Vagina (tissue), 2 donors: ENCODE measurements at places on chromosomes 12 and 14. TPM values are rescaled to one million over a fixed set of nuclear protein-coding genes. Genes with fewer than 3 reads are reported as not detected.
A peak's percentile ranks its signal among the peaks of the same experiment; 100 is the strongest.

- no peak for DNase-seq
Observed at GRCh38 chr14:90303473-90303872, 28.3 kb downstream of the NRDE2 start.

DNA sequence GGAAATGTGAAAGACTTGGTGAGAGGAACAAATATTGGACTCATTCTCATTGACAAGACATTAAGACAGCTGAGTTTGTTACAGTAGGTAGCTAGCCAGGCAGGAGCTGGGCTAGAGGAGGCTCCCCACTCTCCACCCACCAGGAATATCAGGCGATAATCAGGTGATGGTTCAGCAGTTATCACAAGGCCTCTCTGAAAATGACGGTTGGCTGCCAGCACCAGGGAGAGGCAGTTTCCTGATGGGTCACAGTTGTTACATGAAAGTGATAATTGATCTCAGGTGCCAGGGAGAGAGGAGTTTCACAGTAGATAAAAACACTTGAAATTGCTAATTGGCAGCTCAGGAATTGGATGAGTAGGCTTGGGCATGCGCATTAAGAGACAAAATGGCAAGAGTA lies 116.5 kb downstream of the TMTC2 start:
- no peak for DNase-seq

DNA sequence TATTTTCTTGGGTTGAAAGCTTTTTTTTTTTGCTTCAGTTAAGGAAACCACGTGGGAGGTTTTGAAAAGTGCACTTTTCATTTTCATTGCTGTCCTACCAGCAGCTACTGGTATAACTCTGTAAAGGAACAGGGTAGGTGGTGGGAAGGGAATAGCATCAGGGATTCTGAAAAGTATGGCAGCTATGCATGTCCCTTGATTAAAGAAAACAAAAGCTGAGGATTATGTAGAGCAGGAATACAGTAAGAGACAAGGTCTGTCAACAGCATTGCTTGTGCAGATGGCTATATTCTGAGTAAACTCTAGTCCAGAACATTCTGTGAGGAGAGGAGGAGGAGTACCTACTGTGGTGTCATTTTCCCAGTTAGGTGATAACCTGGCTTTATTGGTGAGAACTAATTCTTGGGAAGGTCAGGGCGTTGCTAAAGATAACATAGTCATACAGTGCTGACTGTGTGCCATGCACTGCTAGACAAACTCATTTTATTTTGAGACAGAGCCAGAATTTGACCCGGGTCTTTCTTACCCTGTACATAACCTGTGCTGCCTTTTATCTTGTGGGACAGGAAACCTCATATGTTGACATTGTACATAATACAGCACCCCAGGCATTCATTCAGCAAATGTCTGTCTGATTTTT lies 80.3 kb upstream of the TRAF3 start:
- no peak for DNase-seq

GRCh38 chr12:1277905-1278304 lies 286.9 kb downstream of the ERC1 start:
- no peak for DNase-seq

DNA sequence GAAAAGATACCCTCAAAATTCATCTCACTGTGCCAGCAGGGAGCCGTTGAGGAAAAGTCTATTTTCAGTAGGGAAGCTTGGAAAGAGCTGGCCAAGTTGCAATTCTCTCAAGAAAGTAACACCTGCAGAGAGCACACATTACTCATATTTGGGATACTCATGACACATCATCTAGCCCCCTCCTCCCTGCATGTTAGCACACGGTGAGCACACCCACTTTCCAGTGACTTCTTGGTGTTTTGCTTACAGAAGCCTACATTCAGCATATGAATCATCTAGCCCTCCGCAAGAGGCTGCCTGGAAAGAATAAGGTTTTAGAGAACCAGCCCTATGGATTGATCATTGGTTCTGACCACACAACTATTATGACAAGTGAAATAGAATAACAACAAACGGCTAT lies 124.5 kb downstream of the PTPRO start:
- DNase-seq: no peak

DNA sequence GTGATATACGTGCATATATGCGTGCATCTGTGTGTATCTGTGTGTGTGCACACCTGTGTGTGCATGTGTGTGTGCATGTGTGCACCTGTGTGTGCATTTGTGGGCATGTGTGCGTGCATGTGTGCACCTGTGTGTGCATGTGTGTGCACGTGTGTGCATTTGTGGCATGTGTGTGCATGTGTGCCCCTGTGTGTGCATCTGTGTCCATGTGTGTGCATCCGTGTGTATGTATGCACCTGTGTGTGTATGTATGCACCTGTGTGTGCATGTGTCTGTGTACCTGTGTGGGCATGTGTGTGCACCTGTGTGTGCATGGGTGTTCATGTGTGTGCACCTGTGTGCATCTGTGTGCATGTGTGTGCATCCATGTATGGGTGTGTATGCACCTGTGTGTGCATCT lies 167.8 kb upstream of the SFSWAP start:
- DNase-seq: no peak

DNA sequence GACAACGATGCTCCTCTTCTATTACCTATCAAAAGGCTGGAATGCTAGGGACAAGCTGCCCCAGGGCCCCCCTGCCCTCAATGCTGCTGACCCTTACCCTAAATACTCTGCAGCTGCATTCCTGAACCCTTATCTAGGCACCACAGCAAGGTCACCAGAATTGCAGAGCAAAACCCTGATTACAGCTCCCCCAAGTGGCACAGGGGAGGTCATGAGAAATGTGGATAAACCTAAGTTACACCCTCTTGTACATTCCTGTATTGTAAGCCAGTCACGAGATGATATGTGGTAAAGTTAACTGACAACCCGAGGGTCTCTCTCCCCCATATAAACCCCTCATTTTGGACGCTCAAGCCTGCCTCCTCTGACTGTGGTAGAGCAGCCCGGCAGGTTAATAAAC lies 411.8 kb upstream of the STXBP6 start:
- no peak for DNase-seq

- no peak for DNase-seq
Observed at GRCh38 chr12:108147279-108147678, 18.2 kb downstream of the WSCD2 start.

GRCh38 chr14:103801459-103801858 lies 45.9 kb downstream of the PPP1R13B start:
- no peak for DNase-seq

DNA sequence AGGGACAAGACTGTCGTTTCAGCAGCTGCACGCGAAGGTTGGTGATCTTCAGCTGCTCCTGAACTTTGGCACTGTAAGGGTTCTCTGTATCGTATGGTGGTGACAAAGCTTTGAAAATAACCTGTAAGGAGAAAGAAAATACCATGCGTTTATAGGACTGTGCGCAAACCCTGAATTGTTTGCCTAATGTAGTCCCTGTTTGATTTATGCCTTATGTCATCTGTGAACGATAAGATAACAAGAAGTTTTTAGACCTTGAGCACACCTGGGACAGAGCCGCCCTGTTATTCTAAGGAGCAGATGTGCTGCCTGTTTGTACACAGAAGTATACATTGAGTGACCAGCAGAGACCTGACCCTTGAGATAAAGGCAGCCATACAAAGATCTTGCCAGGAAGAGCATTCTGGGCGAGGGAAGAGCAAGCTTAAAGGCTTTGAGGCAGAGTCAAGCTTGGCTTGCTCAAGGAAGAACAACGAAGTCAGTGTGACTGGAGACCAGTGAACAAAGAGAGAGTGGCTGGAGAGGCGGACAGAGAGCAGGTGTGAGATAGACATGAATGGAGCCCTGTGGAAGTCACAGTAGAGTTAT lies 52.4 kb downstream of the NTN4 start:
- DNase-seq: no peak

GRCh38 chr12:47281667-47282171 lies 202.0 kb upstream of the AMIGO2 start:
- DNase-seq: no peak

GRCh38 chr14:51442513-51443175 lies 202.6 kb downstream of the TMX1 start:
- no peak for DNase-seq

DNA sequence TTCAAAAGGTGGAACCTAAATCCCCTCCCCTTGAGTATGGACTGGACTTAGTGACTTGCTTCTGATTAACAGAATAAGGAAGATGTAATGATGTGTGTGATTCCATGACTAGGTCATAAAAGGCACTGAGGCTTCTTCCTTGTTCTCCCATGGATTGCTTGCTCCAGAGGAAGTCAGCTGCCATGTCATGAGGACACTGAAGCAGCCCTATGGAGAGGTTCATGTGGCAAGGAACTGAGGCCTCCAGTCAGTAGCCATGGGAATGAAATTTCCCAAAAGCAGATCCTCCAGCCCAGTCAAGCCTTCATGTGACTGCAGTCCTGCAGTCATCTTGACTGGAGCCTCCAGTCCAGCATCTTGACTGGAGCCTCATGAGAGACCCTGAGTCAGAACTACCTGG lies 10.7 kb downstream of the TMBIM4 start:
- DNase-seq: no peak

DNA sequence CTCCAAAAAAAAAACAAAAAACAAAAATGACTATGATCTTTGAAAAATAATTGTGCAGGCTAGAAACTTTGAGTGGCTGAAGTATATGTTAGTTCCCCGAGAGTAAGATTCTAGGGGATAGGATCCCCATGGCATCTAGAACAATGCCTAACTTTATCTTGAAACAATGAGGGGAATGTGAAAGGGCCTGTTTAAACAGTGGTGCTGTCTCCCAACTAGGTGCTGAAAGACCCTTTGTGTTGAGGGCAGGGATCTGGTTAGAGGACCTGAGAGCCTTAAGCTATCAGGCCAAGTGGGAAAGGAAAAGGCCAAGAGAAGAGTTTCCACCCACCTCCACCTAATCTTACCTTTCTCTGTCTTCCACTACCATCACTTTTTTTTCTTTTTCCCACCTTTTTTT lies 6.8 kb upstream of the YLPM1 start:
- DNase-seq: no peak

DNA sequence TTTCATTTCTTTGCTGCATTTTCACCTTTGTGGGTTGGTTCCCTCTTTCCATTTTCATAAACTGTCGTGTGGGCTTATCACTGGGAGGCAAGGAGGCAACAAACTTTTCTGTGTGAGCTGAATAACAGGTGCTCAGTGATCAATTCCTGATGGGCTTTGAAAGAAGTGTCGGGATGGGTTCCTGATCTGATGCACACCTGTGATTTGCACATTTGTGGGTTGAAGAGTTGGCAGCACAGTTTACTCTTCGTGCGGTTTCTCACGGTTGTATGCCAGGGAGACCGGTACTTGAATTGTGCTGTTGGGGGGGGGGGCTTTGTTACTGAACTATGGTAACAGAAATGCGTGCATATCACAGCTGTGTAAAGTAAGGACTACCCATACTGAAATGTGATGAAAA lies 16.0 kb upstream of the ASPG start:
- DNase-seq: no peak

- DNase-seq: no peak
Observed at GRCh38 chr12:48810903-48811431, 7.3 kb upstream of the CACNB3 start.

DNA sequence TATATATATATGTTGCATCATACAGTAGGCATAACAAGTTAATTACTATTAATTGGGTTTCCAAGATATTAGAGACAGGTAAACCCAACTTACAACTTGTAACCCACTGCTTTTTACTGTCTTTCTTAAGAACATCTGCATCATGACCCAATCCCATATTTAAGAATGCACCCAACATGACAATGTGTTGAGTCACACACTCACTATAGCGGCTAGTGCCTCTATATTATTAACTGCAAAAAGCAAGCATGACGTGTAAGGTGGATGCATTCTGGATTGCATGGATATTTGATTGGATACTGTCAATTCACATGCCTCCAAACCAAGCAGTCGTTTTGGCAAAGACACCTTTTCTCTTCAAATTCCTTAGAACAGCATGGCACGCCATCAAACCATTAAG lies 68.2 kb downstream of the KSR2 start:
- no peak for DNase-seq

DNA sequence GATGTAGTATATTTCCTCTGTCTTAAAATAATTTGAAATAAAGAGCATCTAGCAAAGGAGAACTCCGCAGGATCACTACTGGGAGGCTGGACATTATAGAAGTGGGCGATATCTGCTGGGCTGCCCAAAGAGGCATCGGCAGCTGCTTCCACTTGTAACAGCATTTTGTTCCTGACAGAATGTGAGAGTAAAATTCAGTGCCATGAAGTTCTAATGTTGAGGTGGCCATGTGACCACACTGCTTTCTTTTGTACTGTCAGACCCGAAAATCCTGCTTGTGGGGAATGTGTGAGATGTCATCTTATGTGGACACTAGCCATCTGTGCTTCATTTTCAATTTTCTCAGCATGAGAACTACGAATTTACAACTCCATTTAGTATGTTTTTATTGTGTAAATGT lies 151.9 kb downstream of the ACSS3 start:
- DNase-seq: no peak

GRCh38 chr14:68594737-68595380 lies 198.0 kb downstream of the ZFP36L1 start:
- no peak for DNase-seq

- DNase-seq: peak; percentile 6
Observed at GRCh38 chr14:22651586-22651985, 7.4 kb upstream of the OR6J1 start.

DNA sequence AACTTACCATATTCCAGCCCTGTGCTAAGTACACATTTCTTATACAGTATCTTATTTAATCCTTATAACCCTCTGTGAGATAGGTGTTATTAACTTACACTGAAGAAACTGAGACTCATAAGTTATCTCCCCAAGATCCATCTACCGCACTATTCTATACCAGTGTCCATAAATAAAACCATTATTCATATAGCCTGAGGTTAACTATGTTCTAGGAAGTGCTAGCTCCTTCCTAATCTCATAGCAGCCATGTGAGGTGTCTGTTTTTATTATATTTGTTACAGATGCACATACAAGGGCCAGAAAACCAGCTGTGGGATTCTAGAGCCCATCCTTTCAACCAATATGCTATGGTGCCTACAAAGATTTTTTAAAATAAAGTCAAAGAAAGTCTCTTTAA lies 100.3 kb upstream of the RAP1B start:
- DNase-seq: no peak

DNA sequence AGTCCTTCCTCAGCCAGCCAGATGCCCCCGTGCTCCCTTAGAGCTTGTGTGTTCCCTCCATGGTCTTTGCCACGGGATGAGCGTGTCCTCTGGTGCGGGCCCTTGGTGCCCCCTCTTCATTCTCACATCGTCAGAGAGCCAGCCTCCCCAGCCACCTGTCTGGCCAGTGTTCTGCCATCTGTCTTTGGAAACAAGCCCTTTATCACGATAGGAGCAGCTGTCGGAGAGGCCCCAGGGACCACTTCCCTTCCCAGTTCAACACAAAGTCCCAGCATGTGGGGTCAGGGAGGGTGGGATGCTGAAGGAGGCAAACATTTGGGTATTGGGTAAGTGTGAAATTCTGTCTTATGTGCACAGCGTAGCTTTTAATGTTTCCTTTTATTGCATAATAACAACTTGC lies 44.5 kb downstream of the DYNC1H1 start:
- no peak for DNase-seq

GRCh38 chr14:95516554-95517181 lies at the start of gene SYNE3:
Gene SYNE3, minus strand, starts transcription at chr14:95516650. Its CDS starts 40,829 bp downstream, at chr14:95475821.
- peak; percentile 85 for DNase-seq

The NKX2-8 gene
- total RNA-seq: not detected

The POU6F1 gene
- 16.5 TPM for total RNA-seq

The KERA gene
- total RNA-seq: not detected

The MBIP gene
- 8.3 TPM for total RNA-seq
